ENCODE measurements at places on chromosomes 4 and X.

- DNase-seq, result no peak
Observed at GRCh38 chr4:3026540-3026939, 47.8 kb downstream of the HTT-AS start.

GRCh38 chr4:83138946-83139345 is 24.4 kb upstream of the PLAC8 start:
- peak; percentile 38 for DNase-seq

DNA sequence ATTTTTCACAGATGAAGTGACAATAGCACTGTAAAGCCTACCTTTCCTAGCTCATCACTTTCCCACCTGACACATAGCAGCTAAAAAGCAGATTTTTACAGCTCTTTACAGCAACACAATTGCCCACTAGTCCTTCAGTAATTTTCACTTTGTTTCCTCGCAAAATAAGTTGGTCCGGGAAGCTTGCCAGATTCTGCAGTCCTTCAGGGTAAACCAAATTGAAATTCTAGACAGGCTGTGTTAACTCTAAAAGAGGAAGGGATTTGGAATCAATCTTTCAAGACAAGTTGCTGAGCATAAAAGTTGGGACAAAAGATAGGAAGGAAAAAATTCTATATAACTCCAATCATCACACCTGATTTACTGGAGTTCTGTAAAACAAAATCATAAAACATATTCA is 8.7 kb downstream of the C1QTNF7 start:
- DNase-seq, result no peak

GRCh38 chrX:104565791-104566680 is at the start of gene IL1RAPL2:
TSS of gene IL1RAPL2 (plus strand) at chrX:104566199.
- DNase-seq, result peak; percentile 9

GRCh38 chrX:153537526-153538295 is 20.3 kb downstream of the ATP2B3 start:
- no peak for DNase-seq

DNA sequence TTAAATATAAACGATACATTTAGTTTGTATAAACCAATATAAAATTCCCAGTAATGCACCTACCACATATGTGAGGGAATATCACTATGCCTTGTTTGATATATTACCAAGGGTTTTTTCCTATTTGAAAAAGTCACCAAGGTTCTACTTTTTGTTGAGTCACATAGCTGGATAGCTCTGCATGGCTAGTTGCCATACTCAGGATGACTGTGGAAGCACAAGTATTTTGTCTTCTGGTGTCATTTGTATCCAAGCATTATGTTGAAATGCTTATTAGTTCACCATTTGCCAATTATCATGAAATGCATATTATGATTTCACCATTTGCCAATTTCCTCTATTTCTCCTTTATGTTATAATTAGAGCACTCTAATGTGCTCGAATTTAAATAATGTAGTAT is 162.7 kb upstream of the TTC29 start:
- DNase-seq, result no peak

DNA sequence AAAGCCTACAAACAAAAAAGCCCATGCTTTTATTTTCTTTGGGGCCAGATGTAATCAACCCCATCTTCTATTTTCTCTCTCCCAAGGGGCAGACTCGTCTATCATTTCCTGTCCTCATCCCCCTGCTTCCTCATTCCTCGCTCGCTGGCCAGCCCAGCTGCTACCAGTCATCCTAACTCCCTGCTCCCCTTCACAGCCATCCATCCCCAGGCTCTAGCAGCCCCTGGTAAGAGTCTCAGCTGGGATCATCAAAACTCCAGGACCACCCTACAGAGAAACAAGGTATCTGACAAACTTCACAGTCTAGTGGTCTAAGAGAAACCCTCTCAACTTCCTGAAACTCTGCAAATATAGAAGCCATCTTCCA is 23.6 kb downstream of the SH3KBP1 start:
- DNase-seq, result no peak
